ENCODE measurements at places on chromosomes 6 and 20.

DNA sequence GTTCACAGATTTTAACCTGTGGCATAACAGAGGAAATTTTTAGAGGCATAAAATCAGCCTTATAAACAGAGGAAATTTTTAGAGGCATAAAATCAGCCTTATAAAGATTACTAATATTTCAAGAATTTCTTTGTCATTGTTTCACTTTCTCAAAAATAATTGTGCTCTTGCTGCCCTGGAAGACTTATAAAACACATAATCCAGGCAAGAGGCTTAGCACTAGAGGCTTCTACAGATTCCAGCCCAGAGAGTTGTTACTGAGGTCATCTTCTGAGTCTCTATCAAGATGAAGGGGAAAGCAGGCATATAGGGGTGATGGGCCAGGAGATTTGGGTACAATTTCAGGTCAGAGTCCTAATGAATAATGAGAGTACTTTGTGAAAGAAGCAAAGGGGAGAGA lies 85.7 kb downstream of the RFPL4B start:
- DNase-seq, result no peak

DNA sequence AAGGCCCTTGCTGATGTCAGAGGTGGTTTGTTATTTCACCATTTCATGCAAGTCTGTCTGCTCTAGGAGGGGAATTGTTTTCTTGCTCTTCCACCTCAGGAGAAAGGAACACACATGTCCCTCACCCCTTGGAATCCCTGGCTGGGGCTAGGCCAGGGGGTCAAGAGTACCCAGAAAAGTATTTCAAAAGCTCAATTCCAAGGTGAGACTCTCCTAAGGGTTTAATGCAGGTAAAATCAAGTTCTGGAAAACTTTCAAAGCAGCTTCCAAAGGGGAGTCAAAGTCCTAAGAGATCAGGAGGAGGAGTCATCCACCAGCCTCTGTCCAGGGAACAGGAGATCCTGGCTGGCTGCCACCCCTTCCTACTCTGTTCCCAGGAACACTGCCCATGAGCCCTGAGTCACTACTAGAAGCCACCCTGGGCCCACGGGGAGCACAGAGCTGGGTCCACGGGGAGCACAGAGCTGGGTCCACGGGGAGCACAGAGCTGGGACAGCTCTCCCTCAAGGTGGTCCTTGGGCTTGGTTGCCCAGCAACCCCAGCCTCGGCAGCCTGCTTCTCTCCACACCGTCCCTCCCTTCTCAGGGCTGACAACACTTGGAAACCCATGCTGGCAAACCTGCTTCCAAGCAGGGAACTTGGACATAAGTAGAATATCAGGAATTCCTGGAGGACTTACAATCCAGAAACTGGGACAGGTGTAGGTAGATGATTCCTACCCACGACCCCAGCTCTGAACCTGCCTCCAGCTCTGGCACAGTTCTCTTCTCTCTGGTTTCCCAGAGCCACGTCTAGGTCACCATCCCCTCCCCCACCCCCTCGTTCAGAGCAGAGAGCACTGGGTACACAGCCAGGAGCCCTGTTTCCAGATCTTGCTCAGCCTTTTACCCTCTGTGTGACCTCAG lies 35.3 kb upstream of the CDKN1A start:
- no peak for DNase-seq

GRCh38 chr6:90315354-90315950 lies 18.8 kb upstream of the BACH2 start:
- DNase-seq, result no peak

DNA sequence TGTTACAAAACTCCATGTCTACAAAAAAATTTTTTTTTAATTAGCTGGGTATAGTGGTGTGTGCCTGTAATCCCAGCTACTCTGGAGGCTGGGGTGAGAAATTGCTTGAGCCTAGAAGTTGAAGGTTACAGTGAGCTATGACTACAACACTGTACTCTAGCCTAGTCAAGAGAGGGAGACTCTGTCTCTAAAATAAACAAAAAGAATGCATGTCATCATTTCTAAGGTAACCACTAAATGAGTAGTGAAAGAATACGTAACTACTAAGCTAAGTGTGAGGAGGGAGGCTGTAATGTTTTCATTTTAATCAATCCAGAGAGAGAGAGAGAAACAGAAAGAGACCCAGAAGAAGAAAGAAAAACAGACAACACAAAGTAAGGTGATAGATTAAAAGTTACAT lies 9.9 kb downstream of the SYCP2 start:
- DNase-seq, result no peak

- DNase-seq, result no peak
Observed at GRCh38 chr6:109323241-109323640, 59.0 kb downstream of the CD164 start.

DNA sequence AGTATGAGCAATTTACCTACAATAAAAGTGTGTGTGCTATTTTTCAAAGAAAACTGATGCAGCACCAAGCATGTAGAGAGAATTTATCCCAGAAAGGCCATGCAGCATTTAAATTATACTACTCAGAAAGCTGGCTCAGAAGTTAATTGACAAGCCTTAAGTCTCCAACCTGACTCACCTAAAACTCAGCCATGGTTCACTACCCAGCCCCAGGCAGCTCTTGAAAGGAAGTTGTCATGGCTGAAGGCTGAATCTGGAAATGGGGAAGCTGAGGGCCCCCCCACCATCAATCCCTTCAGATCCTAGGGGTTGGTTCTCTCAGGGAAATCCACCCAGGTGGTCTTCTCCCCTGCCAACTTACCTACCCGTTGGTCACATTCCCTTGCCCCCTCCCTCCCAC lies 19.7 kb downstream of the PPIL6 start:
- no peak for DNase-seq

DNA sequence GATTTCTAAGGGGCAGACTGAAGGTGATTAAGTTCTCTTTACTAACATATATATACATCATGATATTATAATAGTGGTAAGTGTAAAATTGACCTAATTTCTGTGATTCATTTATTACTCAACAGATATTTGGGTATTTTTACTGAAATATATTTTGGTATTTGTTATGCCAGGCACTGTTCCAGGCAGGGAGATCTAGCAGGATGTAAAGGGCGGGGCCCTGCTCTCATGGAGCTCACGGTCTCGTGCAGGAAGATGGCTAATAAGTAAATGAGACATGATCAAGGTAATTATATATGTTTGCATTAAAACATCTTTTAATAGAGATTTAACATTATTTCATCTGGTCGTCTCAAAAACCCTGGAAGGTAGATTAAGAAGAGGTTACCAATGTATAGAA lies 27.7 kb downstream of the FAM50B start:
- DNase-seq, result no peak

- no peak for DNase-seq
Observed at GRCh38 chr6:21912151-21912832, 318.7 kb downstream of the SOX4 start.

- DNase-seq, result no peak
Observed at GRCh38 chr6:33974030-33974429, 170.2 kb upstream of the MLN start.

GRCh38 chr20:32356622-32357374 lies 1.3 kb upstream of the ASXL1 start:
- no peak for DNase-seq

DNA sequence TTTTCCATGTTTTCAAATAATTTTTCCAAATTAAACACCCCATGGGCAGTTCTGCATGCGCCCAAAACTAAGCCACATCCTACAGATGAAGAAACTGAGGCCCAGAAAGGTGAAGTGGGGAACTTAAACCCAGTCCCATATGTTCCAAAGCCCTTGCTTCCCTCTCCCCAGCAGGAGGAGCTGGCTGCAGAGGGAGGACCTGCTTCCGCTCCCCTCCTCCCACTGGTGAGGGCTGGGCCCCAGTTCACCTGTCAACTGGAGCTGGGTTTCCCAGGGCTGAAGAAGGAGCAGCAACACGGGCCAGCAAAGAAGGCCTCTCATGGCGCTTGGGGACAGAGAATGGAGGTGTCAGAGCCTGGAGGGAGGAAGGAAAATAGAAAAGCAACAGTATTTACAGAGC lies 1.4 kb upstream of the RBPJL start:
- DNase-seq, result no peak

DNA sequence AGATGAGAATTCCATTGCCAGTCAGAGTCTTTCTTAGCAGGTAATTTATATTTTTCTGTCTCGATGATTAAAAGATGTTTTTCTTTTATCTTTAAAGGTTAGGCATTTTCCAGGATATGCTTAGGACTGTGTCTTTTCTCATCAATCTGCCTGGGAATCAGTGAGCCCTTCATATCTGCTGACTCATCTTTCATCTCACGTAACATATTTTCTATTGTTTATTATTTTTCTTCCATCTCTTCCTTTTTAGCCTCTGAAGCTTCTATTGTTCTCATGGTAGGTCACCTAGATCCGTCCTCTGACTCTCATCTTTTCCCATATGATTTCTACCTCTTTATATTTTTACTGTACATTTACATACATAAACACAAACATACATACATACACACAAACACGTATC lies 8.7 kb downstream of the CCDC28A start:
- no peak for DNase-seq

- no peak for DNase-seq
Observed at GRCh38 chr6:88168362-88168761, 2.2 kb upstream of the CNR1 start.

GRCh38 chr6:160256445-160256844 lies 2.2 kb downstream of the SLC22A2 start:
- DNase-seq, result no peak

DNA sequence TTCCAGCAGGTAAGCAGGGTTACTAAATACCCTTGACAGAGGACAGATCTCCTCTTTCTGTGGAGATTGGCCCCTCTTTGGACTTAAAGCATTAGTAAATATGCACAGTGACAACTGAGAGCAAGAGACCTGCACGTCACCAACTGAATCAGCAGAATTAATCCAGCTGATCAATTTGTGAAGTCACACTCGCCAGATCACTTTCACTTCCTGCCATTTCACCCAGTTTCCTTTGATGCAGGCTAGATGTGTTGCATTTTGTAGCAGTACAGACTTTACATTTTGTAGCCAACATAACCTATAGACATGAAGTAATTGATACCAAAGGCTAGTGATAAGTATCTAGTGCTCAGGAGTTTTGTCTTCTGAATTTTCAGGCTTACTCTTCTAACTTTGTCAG lies 11.9 kb downstream of the SYNE1 start:
- no peak for DNase-seq

- DNase-seq, result no peak
Observed at GRCh38 chr6:167721291-167721690, 105.4 kb upstream of the AFDN start.

DNA sequence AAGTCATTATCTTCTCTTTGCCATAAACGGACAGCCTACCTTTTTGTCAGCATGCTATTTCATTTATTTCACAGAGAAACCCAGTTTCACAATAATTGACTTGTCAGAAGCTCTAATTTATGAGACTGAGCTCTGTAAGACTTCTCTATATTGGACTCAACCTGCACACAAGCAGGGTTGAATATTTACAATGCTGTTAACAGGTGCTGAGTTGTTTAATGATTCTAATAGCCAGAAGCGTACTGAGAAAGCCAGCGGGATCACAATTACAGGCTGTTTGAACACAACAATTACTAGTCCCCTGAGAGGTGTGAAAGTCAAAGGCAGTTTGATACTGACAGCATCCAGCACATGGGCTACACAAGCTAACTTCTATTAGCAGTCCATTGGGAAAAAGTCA lies 128.2 kb upstream of the SIM1 start:
- no peak for DNase-seq

- DNase-seq, result no peak
Observed at GRCh38 chr6:151425561-151425960, 26.4 kb downstream of the RMND1 start.

GRCh38 chr6:25990172-25990873 lies 27.7 kb downstream of the TRIM38 start:
- no peak for DNase-seq

DNA sequence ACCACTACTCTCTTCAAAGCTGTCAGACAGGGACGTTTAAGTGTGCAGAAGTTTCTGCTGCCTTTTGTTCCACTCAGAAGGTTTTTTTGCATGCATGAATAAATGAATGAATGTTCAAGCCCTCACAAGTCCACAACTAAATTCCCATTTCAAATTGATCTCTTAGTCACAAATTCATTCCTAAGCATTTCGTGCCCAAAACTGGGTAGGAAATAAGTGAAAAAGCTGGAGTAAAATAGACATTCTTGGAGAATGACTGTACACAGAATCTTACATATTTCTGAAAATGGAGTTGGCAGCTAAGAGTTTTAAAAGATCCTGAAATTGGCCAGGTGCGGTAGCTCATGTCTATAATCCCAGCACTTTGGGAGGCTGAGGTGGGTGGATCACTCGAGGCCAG lies 117.6 kb downstream of the PERP start:
- DNase-seq, result no peak

- DNase-seq, result no peak
Observed at GRCh38 chr6:85240787-85241385, 209.0 kb upstream of the NT5E start.

- no peak for DNase-seq
Observed at GRCh38 chr6:78199044-78199443, 546.2 kb downstream of the MEI4 start.

- DNase-seq, result no peak
Observed at GRCh38 chr20:64268174-64268573, 12.6 kb downstream of the PCMTD2 start.

DNA sequence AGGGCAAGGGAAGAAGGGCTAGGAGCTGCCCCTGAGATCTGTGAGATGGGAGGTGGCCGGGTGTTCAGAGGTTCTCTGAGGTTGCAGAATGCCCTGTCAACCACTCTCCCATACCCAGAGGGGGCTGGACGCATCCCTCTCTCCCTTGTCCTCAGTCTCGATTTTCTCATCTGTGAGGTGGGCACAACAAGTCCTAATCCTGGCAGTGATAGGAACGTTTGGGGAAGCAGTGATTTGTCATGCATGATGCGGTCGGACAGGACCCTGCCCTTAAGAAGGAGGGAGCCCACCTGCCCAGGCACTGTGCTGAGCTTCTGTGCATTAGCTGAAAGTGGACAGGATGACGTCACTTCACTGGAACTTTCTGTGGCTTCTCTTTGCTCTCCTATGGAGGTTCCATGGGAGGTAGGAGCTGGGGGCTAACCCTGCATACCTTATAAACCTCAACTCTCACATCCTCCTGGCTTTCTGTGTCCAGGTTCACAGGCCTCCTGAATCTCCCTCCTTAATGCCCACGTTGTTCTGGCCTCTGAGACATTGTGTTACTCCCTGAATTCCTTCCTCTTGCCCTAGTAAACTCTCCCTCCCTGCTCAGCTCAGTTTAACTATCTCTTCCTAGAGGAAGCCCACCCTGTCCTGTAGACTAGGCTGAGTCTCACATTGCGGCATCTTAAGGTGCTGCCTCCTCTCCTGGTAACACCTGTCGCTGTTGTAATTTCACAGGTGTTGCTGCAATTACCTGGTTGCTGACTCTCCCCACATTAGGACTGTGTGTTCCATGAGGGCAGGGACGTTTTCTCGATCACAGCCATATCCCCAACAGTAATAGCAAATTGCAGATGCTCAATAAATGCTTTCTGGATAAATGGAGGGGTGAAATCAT lies 30.1 kb upstream of the CSNK2A1 start:
- no peak for DNase-seq

GRCh38 chr6:43680308-43681200 lies 7.0 kb downstream of the MRPS18A start:
- no peak for DNase-seq

DNA sequence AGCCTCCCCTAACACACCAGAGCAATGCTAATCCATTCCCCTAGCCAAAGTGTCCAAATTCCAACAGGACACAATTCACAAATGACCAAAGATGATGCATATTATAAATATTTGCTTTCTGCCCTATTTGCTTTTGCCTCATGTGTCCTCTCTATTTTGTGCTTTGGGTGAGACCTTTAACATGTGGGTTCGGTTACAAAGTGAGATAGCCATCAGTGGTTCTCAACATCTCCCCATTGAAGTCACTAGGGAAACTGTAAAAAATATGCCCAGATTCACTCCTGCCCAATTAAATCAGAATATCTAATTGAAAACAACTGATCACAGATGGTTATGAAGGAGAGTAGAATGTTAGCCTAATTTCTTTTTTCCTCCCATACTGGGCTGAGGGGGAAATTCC lies 159.2 kb downstream of the MTFR2 start:
- DNase-seq, result no peak
